ENCODE measurements at places on chromosomes 4 and X.
A peak's percentile ranks its signal among the peaks of the same experiment; 100 is the strongest.

GRCh38 chr4:15234116-15234855, 193.5 kb upstream of the C1QTNF7 start:
- no peak for DNase-seq

DNA sequence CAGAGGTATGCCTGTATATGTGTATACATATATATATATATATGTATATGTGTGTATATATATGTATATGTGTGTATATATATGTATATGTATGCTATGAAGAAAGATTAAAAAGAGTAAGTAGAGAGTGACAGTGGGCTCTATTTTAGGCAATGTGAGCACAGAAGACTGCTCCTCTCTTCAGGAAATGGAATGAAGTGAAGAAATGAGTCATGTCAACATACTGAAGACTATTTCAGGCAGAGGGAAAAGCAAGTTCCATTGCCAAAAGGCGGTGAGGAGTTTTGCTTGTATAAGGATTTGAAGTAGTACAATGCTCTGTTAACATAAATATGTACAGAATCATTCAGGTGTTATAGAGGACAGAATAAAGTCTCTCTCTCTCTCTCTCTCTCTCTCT, 773.2 kb upstream of the FTHL17 start:
- no peak for DNase-seq

DNA sequence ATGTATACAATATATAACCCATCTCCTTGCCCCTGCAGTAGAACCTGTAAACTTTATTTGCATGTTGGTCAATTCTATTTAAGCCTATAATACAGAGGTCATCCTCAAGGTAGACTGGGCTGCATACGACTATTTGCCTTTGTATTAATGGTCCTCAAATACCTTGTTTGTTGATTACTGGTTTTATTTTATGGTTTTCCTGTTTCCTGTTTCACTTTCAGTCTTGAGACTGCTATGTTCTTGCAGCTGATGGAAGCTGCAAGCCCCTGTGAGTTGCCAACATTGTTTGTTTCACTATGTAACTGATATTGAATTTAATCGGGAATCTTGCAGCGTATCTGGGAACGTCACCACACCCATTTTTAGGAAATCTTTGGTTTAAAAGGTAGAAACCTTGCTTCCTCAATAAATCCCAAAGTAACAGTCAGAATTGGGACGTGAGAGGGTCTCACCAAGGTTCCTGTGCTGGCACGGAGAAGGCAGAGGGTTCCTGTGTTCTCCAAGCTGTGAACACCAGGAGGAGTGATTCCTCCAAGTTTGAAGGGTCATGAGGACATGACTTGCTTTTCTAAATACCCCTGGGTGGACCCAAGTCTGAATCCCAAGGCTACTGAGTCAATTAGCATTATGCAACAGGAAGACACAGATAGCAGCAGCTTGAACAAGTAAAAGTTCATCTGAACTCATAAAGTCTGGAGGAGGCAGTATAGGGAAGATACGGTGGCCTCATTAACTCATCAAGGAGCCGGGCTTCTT, 110.6 kb upstream of the PNPLA4 start:
- DNase-seq: no peak

DNA sequence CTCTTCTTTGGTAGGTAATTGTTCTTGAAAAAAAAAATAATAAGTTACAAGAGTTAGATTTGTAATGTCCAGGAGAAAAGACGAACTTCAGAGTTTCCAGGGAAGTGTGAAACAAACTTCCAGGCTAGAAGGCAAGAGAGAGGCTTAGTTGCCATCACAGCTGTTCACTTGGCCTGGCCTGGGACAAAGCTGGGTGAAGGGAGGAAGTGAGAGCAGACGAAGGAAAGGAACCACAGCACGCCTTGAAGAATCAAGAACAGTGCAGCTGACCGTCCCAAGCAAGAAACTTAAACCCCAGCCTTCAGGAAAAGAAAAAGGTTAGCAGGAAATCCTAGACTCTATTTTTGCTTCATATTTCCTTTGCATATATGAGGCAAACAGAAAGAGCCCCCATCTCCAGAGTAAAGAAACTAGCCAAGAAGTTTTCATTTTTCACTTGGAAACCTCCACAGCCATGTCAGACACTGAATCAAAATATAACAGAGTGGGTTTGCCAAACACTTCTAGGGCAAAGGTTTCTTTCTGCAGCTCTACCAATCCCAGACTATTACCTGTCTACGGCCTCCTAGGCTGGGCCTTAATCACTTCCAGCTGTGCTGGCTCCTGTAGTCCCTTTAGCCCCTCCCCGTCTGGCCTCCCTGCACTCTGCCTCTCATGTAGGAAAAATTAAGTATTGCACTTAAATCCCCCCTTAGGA, 209.6 kb downstream of the SPATA18 start:
- DNase-seq: no peak

GRCh38 chrX:16870862-16871815, 977 bp upstream of the RBBP7 start:
- peak; percentile 10 for DNase-seq

DNA sequence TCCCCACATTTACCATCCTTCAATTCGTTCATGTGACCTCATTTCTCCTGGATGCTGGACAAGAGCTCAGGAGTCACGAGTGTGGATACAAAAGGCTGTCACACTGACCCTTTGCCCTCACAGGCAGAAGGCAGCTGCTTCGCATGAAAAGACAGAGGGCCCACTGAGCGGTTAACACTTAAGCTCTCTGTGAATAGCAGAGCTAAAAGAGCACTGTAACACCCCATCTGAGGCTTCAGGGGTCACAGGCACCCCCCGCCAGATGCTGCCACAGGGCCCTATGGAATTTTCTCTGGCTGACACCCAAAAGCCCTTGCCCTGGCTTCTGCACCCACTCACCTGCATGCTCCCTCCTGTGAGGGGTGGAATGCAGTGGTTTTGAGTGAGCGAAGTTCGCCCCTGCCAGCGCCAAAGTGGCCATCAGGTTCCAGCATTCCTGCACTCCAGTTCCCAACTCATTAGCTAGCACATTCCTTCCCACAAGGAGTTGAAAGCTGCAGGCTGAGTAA, 360.9 kb downstream of the PPP3CA start:
- no peak for DNase-seq

DNA sequence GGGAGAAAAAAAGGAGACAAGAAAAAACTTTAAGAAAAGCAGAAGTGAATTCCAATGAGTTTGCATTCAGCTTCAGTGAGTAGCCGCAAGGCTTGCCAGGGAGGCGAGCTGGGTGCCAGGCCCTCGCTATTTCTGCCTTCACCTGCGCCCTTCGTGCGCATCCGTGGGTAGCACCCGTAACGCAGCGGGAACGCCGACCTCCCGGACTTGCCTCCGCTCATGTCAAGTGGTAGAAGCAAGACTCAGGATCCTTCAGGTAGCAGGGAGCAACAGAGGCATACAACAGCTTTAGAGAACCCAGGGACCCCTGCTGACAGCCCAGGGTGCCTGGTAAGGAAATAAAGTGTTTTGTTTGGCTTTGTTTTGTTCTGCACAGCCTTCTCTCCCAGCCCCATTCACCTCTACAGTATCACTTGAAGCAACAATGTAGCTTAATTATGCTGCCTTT, 140.0 kb upstream of the BCOR start:
- DNase-seq: no peak

- no peak for DNase-seq
Measured at GRCh38 chrX:31590581-31591114, 518.8 kb upstream of the FTHL17 start.

DNA sequence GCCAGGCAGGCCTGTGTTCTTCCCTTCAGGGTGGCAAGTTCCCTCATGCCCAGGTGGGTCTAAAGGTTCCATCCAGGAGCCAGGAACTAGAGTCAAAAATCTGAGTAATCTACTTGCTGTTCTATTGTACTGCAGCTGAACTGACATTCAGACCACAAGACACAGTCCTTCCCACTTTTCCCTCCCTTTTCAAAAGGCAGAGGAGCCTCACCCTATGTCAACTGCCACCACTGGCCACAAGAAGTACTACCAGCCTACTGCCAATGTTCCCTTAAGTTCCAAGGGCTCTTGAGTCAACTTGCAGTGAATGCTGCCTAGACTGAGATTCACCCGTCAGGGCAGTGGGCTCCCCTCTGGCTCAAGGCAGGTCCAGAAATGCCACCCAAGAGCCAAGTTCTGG, 133.5 kb downstream of the FAM47B start:
- DNase-seq: no peak

DNA sequence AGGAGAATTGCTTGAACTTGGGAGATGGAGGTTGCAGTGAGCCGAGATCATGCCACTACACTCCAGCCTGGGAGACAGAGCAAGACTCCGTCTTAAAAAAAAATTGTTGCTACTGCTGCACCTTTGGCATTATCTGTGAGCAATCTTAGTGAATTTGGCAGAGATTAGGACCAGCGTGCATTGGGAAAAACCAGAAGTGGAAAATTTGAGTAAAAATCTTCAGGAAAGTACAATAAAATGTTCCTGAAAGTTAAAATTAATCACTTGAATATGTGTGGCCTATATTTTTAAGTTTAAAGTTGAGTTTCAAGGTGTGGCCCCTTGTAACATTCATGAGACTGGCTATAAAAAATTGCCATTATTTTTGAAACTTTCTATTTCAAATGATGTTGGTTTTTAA, 85.1 kb downstream of the SPRY1 start:
- no peak for DNase-seq

DNA sequence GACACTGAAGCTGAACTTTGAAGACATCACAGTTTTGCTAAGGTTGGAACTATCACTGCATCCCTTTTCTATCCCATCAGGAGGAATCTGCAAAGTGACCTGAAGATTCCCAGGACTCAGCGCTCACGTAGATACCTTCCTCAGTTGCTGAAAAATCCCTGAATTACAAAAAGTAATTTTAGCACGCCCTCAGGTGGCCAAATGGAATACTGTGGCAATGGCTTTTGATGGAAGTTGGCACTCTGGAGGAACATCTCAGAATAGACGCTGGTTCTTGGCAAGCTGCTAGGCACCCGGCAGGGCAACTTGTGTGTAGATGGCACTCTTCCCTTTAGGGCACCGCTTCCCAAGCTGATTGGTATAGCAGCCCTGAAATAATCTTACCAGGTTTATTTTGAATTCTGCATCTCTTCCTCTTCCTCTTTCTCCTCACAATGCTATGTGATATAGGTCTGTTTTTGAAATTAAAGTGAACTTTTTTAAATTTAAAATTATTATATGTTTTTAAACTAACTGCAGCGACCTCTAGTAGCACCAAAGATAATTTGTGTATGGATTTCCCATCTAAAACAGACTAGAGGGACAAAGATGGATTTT, 16.3 kb upstream of the ESX1 start:
- DNase-seq: no peak

- DNase-seq: no peak
Measured at GRCh38 chrX:2665387-2666304, 25.4 kb upstream of the CD99 start.

- no peak for DNase-seq
Measured at GRCh38 chrX:97405031-97405660, 521.4 kb downstream of the RPA4 start.

- DNase-seq: no peak
Measured at GRCh38 chrX:18931972-18932371, 51.9 kb downstream of the PHKA2 start.

DNA sequence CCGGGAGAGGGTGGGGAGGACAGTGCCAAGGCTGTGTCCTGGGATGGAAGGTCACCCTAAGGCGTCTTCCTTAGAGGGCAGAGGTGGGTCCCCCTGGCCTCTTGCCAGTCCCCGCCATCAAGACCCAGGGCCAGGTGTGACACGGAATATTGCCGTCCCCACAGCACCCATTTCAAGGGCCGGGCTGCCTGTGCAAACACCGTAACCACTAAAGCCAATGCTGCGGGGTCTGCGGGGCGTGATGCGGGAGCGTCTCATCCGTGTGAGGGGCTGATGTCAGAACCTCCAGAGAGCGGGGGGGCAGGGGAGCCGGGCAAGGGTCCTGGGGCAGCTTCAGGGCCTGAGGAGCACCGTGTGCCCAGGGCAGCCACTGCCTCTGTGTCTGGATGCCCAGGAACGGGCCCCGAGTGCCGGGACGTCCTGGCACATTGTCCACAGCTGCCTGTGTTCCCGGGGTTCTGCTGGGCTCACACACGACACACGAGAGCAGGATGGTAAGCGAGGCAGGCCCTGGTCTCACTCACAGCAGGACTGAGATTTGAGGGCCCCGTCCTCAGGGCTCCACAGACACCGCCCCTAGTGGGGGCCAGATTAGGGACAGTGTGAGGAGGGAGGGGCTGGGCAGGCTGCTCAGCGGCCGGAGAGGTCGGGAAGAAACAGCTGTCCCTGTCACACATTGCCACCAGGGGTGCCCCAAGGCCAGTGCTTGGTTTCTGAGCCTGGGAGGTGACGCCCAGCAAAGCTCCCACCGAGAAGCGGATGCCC, 29.2 kb downstream of the NKX1-1 start:
- DNase-seq: no peak

DNA sequence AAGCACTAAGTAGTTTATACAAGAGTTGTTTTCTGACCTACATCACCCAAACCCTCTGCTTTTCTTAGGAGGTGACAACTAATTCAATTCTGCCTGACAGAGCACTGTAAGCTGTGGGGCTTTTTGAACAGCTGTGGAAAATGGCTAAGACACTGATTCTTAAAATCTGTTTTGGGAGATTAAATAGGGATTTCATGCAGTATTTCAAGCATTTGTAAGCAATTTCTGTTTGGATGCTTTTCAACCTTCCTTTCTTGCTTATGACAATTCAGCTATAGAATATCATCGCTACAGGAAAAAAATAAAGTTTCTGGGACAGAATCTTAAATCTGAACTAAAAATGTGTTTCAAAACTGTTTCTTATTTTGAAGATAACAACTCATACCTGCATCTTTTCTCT, 459.5 kb downstream of the RAPGEF2 start:
- DNase-seq: no peak

GRCh38 chr4:95547715-95548471, 880 bp downstream of the UNC5C start:
- DNase-seq: no peak

GRCh38 chr4:27911047-27911446, 1050.4 kb downstream of the STIM2 start:
- no peak for DNase-seq

DNA sequence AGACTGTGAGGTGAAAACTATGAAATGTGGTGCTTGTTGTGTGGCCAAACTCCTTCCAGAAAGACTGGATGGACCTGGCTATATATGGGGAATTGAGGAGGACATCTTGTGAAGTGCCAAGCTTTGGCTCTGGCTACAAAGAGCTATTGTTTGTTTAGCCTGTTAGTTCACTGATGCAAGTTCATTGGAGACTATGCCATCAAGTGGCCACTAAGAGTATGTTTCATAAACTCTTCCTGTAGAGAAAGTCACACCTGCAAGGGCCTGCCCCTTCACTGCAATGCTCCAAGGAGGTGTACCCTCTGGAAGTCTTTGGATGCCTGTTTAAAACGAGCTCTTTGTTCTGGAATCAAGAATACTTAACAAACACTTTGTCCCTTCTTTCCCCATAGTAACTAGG, 382.0 kb downstream of the GABRG1 start:
- no peak for DNase-seq

- no peak for DNase-seq
Measured at GRCh38 chr4:3215733-3216132, 33.2 kb upstream of the MSANTD1 start.

DNA sequence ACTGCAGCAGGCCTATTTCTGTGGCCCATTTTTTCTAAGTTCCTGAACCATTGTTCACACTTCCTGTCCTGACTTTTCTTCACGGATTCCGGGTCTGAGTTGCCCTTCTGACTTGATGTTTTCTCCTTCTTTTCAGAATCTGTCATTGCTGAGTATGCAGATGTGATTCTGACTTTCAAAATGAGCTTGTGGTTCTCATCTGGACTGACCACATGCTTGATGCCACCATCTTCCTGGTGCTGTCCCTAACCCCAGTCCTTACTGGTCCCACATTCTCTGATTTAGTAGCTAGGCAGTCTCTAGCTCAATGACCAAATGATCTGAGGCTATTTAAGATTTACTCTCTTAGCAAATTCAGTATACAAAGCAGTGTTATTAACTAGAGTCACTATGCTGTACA, 822.3 kb upstream of the TENM3 start:
- no peak for DNase-seq

- no peak for DNase-seq
Measured at GRCh38 chr4:150278206-150278605, 200.0 kb downstream of the DCLK2 start.
